ENCODE measurements at places on chromosomes 4 and X. TPM values are rescaled to one million over a fixed set of nuclear protein-coding genes. Genes with fewer than 3 reads are reported as not detected.

Gene MAGEC3
- 0.28 TPM for total RNA-seq

Gene PNCK
- 41.1 TPM for total RNA-seq

GRCh38 chrX:118698516-118699170, 28.8 kb upstream of the IL13RA1 start:
- DNase-seq, result no peak

GRCh38 chr4:161604516-161605300, 559.1 kb downstream of the FSTL5 start:
- DNase-seq, result no peak

DNA sequence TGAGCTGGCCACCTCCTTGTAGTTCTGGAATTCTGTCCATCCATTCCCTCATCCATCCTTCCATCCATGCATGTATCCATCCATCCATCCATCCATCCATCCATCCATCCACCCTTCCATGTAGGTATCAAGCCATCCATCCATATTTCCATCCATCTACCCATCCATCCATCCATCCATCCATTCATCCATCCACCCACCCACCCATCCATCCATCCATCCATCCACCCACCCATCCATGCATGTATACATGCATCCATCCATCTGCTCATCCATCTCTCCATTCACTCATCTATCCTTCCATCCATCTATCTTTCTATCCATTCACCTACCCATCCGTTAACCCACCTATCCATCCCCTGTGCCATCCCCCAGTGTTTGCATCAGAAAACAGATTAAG, 153.6 kb upstream of the STX18 start:
- no peak for DNase-seq

GRCh38 chrX:65586491-65586890, 51.9 kb upstream of the LAS1L start:
- no peak for DNase-seq

Measured in posterior vena cava (tissue), 2 donors.